Posterior cingulate gyrus (tissue), 11 donors: ENCODE measurements at places on chromosomes 11 and 22.

DNA sequence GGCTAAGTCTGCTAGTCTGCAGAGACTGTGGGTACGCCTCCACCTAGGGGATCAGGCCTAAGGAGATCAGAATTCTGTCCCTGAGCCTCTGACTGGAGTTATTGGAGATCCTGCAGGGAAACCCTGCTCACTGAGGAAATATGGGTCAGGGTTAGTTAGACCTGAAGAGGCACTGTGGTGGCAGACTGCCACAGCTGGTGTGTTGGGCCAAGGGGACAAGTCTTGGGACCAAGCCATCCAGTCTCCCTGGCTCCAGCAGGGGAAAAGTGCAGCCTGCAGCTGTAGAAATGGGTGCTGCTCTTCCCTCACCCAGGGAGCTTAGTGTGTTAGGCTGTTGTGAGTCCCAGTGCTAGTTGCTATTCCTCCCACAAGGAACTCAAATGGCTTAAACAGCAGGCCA lies 334.8 kb upstream of the LARGE1 start:
- no peak for DNase-seq

DNA sequence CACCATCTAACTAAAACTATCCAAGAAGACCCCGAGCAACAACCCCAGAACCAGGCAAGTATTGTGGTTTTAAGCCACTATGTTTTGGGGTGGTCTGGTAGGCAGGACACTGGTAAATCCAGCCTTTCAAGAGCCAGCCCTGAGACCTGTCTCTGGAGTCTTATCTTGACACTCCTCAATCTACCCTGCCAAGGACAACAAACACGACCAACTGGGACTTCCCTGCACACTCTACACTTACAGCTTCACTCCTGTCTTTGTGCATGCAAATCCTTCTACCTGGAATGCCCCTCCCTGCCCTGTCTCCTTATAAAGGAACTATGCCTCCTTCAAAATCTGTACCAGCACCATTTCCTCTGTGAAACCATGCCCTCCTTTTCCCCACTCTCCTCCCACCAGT lies 107.3 kb downstream of the RPL27A start:
- no peak for DNase-seq

GRCh38 chr22:42324990-42325710 lies 54.7 kb upstream of the TCF20 start:
- DNase-seq = no peak

DNA sequence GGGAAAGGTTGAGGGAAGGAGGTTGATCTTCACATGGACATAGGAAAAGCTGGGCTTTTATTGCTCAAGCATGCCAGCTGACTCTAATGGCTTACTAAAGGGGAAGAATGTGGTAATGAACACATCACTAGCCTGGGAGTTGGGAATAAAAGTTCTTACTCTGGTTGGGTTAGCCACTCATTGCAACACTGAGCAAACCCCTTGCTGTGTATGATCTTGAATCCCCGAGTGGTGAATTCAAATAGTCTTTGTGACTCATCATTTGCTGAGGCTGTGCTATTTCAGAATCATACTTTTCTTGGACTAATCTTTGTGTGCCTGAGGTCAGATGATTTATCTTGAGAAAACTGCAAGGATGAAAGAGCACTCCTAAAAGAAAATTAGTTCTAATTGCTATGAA lies 304.1 kb upstream of the ANO5 start:
- DNase-seq = no peak

- DNase-seq = no peak
These were observed 2.4 kb downstream of the GRK3 start for GRCh38 chr22:25566898-25567235.

GRCh38 chr22:24594569-24595120 lies 1.8 kb upstream of the LRRC75B start:
- DNase-seq = no peak

DNA sequence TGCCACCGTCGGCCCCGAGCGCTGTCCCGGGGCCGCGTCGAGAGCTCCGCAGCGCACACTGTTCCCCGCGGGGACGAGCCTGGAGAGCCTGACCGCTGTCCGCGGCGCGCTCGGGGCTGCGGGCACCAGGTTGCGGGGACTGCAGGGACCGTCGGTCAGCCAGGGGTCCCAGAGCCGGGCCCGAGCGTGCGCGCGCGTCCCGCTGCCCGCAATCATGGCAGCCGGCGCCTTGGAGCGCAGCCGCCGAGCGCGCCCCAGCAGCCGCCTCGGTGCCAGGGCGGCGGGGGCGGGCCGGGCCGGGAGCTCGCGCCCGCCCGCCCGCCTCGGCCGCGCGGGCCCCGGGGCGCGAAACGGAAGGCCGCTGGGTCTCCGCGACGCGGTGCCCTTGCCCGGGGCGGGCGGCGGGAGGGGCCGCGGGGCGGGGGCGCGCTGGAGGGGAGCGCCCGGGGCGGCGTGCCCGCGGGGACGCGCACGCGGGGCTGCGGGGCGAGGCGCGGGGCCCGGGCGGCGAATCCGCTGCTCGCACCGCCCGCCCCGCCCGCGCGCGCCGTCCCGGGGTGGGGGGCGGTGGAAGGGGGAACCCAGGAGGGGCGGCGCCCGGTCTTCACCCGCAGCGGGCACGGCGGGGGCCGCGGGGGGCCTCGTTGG lies 79.4 kb upstream of the PPARA start:
- DNase-seq = peak; percentile 65

GRCh38 chr22:25212337-25212736 lies 7.1 kb upstream of the CRYBB2 start:
- no peak for DNase-seq

GRCh38 chr11:25667871-25668270 lies 664.1 kb upstream of the ANO3 start:
- DNase-seq = no peak

- peak; percentile 54 for DNase-seq
These were observed 18.8 kb downstream of the DDX25 start for GRCh38 chr11:125923012-125923579.

DNA sequence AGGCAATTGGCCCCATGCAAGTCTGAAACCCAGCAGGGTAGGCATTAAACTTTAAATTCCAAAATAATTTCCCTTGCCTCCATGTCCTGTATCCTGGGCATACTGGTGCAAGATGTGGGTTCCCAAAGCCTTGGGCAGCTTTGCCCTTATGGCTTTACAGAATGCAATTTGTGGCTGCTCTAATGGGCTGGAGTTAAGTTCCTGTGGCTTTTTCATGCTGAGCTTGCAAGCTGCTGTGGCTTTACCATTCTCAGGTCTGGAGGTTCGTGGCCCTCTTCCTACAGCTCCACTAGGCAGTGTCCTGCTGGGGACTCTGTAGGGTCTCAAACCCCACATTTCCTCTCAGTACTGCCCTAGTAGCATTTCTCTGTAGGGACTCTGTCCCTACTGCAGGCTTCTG lies 15.0 kb upstream of the BIRC3 start:
- no peak for DNase-seq
